ENCODE measurements at places on chromosomes 16 and 17.

DNA sequence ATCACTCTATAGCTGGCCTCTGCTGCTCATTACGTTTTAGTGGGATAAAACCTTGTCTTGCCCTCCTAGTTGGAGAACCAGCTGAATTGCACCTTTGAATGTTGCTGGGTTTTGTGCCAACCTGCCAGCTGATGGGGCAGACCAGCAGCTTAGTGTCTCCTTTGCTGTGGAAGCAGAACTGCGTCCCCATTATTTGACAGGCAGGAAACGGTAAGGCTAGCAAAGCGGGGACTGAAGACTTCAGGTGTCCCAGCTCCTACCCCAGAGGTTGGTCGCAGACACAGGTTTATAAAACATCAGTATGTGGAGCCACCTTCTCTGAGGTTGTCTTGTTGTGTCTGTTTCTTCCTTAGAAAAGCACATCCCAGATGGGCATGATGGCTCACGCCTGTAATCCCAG is 158.1 kb downstream of the PRKCA start:
- DNase-seq = no peak

- DNase-seq = no peak
Observed at GRCh38 chr16:84692451-84693214, 7.2 kb upstream of the USP10 start.

DNA sequence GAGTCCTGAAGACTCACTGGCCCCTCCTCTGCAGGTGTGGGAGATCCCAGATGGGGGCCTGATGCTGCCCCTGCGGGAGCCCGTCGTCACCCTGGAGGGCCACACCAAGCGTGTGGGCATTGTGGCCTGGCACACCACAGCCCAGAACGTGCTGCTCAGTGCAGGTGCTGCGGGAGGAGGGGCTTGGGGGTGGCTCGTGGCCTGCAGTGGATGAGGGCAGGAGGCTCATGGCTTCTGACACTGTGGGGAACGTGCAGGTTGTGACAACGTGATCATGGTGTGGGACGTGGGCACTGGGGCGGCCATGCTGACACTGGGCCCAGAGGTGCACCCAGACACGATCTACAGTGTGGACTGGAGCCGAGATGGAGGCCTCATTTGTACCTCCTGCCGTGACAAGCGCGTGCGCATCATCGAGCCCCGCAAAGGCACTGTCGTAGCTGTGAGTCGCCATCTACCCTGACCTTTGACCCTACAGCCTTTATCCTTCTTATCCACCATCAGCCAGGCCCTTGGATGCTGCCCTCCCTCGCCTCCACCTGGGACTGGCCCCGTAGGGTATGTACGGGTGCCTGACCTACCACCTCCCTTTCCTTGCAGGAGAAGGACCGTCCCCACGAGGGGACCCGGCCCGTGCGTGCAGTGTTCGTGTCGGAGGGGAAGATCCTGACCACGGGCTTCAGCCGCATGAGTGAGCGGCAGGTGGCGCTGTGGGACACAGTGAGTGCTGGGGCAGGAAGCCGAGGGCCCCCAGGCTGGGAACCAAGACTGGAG is 3.6 kb downstream of the CORO1A start:
- DNase-seq = no peak

DNA sequence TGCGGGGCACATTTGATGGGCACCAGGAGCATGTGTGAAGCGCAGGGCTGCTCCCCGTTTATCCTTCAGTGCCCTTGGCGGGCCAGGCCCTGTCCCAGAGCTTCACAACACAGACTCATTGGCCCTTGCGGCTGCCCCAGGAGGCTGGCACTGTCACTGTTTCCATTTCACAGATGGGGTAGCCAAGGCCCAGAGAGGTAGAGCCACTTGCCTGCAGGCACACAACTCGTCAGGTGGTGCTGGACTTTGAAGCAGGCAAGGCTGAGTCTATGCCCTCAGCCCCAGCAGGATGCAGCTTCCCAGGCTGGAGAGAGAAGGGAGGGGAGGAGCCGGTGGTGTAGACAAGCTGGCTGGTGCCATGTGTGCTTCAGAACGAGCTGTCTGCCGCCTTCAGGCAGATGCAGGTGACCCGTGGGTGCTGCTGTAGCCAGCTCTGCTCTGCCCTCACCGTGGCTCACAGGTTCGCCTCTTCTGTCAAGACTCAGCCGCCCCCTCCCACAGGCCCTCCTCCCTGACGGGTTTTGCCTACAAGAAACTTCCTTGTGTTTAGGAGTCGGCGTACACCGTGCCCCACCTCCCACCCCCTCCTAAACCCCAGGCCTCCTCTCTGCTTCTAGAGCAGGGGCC is 232.3 kb upstream of the CIBAR2 start:
- DNase-seq = no peak

- no peak for DNase-seq
Observed at GRCh38 chr16:73356401-73357079, 308.6 kb upstream of the ZFHX3 start.

- DNase-seq = no peak
Observed at GRCh38 chr16:63787014-63787413, 1334.8 kb downstream of the CDH11 start.

DNA sequence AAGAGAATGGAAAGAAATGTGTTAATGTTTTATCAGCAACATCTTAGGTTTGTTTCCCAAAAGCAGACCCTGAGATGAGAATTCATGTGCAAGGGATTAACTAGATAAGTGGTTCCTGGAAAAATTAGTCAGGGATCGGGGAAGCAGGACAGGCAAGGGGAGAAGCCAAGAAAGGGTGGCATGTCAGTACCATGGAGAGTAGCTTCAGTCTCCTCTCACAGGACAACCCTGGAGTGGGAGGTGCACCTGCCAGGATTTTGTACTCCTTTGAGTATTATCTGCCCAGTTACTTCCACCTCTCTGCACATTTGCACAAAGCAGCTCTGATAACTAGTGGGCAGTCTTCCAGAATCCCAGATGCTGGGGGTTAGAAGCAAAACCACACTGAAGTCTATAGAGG is 117.0 kb downstream of the RGS9 start:
- DNase-seq = no peak

DNA sequence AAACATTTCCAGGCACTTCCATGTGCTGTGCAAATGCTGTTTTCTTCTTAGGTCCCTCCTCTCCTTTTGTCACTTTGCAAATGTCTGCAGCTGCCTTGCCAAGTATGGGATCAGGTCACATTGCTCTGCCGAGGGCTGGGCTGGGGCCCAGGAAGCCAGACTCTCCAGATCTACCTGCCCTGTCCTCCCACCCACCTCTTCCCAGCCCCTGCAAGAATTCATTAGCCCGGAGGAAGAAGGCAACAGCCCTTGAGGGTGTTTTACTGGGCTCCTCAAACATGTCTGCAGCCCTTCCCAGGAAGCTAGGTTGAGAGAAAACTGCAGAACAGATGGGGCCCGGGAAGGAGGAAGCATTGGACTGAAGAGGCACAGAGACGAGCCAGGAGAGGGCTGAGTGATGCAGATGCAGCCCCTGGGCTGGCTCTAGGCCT is 47.1 kb downstream of the WSB1 start:
- no peak for DNase-seq

GRCh38 chr17:46832331-46832821 is 13.9 kb upstream of the WNT3 start:
- no peak for DNase-seq

DNA sequence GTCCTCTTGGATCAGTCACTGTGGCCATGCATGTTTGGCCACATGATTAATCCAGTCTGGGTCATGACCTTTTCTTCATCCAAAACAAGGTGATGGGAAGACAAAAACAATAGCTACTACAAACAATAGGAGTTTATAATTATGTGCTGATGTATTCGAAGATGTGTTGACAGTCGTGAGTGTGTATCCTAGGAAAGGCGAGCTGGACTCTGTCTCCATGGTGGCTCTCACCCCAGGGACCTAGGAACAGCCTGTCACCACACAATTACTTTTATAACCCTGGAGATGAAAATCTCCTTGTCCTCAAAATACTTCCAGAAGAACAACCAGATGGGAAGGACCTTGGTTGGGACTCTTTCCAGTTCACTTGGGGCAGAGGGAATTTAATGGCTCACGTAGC is 9.8 kb upstream of the PLK1 start:
- no peak for DNase-seq

DNA sequence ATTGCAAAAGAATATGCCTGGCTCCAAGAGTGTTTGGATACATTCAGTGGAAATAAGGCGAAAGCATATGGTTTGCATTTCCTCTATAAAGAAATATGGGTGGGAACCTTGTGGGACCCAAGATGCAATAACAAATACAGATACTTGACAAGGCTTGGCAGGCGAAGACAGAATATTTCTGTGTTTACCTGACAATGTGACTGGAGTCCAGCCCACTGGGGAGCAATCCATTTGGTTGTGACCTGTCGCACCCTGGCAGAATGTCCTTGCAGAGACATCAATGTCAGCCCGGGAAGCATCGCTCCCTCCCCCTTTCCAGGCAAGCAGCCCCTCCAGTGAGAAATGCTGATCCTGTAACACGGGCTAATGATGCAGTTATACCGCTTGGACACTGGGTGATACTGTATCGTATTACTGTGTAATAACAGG is 296.6 kb downstream of the MAF start:
- no peak for DNase-seq

DNA sequence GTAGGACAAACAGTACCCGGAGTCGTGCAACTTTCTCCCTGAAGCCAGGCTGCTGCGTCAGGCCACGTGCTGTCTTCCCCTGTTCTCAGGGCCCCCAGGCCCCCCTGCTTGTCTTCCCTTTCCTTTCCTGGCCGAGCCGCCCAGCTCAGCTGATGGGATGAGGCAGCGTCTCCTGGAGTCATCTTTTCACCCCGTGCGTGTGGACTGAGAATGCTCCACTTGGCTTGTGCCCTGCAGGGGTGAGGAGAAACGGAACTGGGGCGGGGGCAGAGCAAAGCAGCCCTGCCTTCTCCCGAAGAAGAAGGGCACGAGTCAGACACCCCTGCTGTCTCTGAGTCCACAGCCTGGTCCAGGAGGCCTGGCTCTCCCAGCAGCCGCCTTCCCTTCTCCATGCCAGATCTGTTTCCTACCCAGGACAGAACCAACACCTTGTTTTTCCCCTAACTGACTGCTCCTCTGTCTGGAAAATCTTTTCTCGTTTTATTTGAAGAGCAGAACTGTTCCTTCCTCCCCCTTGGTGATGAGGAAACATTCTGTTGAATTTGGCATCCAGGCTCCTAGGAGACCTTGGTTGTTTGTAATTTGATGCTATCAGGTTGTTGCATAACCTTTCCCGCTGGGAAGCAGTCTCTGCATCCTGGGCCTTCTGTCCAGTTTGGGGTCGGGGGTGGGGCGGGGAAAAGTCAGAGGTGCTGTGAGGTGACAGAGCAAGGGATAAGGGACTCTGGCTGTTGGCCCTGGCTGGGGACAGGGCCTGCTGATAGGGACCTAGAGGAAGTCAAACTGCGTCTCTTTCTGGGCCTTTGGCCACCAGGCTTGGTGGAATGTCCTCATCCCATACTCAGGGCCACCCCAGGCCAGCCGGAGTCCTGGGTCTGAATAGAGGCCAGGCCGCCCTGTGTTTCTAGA is 78.8 kb downstream of the WIPI1 start:
- DNase-seq = no peak

GRCh38 chr17:12391468-12391867 is 274.2 kb upstream of the MYOCD start:
- no peak for DNase-seq

DNA sequence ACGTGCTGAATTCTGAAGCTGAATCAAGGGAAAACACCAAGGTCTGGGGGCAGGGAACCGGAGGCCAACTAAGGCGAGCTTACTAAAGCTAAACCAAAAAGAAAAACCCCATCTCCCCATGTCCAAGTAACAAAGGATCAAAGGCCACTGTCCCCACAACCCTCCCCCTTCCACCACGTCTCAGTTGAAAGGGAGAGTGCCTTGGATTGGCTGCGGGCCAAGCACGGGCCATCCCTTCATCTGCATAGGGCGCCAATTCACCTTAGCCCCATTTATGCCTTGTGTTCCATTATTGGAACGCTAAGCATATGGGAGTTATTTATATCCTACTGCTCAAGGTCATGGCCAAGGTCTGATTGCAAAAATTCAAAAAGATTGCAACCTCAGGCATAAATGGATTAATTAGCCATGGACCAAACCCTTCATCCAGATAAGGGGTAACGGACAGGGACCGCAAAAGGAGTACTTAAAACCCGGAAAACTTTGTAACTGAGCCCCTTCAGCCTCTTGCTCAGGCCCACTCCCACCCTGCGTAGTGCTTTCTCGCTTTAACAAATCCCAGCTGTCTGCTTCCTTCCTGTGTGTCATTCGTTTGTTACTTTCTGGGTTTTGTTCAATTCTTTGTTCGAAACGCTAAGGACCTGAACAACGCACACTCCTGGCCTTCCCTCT is 740 bp upstream of the ATP6V0D1 start:
- DNase-seq = no peak

GRCh38 chr17:63848834-63849689 is 6.6 kb upstream of the SMARCD2 start:
- DNase-seq = no peak

- DNase-seq = no peak
Observed at GRCh38 chr17:42251115-42251514, 25.1 kb downstream of the STAT5B start.

DNA sequence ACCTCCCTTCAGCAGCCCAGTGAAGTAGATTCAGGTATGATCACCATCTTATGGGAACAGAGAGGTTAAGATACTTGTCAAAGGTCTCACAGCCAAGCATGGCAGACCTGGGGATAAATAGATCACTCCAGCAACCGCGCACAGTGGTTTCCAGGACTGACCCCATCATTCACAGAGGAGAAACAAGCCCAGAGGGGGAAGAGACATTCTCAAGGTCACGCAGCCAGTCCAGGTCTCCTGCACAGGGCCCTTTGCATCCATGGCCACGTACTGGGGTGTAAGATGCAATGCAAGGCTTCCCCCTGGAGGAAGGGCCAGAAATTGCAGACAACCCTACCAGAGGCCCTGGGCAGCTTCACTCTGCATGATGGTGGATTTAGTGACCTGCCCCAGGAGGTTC is 19.9 kb downstream of the TLE7 start:
- DNase-seq = no peak

DNA sequence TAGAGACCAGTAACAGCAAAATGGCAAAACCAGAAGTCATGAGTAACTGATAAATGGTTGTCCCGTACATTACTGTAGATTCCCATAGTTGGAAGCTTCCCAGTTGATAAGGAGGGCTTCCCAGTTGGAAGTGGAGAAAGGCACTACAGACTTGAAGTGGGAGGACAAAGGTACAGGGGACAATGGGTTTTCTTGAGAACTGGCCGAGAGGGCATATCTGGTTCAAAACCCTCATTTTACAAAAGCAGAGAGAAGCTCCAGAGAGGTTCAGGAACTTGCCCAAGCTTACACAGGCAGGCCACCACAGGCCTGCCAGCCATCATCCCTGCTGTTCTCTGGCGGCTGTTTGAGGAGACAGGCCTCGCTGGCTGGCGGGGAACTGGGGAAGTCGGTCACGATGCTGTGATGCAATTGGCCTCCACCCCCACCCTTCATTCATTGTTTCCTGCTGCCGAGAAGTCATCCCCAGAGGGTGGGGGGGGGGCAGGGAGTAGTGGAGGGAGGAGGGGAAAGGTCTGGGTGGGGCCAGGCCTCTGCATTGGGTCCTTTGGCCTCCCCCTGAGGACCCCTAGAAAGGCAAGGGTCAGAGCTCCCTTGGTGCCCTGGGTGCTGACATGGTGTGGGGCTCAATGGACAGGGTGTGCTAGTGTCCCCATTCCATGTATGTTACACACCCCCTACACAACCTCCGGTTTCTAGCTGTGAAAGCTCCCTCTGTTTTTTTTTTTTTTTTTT is 3.0 kb downstream of the UBALD2 start:
- DNase-seq = no peak

Data from left renal cortex interstitium (tissue), 4 donors.